NCI-H1436 treated with DMSO at 0.1 percent for 48 hours (cell line): ENCODE measurements at places on chromosomes 16 and 17.
A peak's percentile ranks its signal among the peaks of the same experiment; 100 is the strongest.

- no peak for DNase-seq
Observed at GRCh38 chr17:81537856-81538555, 9.8 kb downstream of the FSCN2 start.

DNA sequence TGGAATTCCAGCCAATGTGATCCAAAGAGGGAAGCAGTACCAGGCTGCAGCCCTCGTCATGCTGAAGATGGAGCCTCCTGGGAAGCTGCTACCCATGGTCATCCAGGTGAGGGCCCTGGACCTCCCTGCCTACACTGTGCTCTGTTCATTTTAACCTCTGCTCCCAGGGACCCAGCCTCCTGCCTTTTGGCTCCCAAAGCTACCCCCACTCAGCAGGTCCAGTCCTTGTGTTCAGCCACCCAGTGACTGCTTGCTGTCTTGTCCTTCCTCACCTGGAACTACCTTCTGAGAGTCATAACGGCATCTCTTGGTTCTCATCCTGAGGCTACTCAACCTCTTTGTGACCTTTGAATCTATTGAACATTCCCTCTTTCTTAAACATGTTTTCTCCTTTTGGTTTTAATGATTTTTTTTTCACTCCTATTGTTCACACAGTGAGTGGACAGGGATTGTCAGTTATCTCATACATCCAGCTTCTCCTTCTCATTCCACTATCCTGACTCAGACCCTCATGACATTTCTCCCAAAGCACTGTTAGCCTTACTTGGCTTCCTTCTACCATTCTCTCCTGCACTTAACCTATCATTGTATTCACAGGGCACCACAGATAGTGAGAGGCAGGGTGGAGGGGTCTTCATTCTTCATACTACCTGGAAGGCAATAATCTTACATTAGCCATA is 53.3 kb downstream of the GOSR1 start:
- no peak for DNase-seq

GRCh38 chr17:6090253-6090652 is 20.1 kb downstream of the WSCD1 start:
- DNase-seq = no peak

- DNase-seq = no peak
Observed at GRCh38 chr17:70314506-70314905, 145.2 kb downstream of the KCNJ2 start.

- no peak for DNase-seq
Observed at GRCh38 chr17:57599271-57600045, 145.6 kb downstream of the CCDC182 start.

DNA sequence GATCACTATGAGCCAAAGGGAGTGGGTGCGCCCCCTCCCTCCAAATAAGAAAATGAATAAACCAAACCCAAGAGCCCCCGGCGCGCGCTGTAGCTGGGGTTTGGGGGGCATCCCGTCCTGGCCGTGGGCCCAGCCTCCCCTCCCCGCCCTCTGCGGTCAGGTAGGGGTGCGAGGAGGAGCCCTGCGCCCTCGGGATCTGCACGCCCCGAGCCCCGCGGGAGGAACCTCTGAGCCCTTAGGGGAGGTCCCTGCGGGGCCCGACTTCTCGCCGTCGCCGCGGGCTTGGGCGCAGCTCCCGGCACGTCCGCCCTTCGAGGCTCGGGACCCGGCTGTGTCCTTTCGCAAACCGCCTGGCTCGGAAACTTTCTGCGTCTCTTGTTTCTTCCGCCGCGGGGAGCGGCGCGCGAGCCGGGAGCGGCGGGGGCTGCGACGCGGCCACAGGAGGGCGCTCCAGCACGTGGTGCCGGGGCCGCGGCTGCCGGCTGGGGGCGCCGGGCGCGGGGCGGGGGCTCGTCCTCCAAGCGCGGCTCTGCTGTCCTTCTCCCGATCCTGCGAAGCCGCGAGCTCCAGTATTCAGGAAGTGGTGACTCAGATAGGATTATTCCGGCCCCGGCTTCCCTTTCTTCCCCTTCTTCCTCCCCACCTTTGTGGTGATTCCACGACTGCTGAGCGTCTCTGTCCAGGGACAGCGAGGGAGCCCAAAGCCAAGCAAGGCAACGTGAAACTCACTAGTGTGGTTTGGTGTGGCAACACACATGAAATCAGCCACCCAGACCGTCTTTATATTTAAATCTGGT is 1.6 kb downstream of the PITPNC1 start:
- DNase-seq = peak; percentile 33

DNA sequence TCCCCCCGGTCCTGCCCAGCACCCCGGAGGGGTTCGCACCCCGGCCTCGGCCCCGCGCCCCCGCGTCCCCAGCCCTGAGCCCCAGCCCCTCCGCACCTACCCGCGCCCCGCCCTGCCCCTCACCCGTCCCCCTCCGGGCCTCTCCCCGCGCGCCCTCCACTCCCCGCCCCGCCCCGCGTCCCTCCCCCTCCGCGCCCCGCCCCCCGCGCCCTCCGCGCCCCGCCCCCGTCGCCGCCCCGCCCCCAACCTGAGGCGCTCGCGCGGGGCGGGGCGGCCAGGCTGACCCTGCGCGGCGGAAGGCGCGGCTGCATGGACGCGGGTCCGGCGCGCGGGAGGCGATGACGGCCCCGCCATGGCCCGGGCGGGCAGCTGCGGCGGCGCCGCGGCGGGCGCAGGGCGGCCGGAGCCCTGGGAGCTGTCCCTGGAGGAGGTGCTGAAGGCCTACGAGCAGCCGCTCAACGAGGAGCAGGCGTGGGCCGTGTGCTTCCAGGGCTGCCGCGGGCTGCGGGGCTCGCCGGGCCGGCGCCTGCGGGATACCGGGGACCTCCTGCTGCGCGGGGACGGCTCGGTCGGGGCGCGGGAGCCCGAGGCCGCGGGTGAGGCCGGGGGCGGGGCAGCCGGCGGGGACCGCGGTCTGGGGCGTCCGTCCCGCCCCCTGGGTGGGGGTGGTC is at the start of gene SPIRE2:
TSS of gene SPIRE2 (plus strand) at position 277 of the 671 bp plus-strand sequence. CDS start at position 353, 76 bp downstream.
- DNase-seq = no peak

GRCh38 chr16:2428051-2428783 is 1.0 kb upstream of the CCNF start:
- no peak for DNase-seq

DNA sequence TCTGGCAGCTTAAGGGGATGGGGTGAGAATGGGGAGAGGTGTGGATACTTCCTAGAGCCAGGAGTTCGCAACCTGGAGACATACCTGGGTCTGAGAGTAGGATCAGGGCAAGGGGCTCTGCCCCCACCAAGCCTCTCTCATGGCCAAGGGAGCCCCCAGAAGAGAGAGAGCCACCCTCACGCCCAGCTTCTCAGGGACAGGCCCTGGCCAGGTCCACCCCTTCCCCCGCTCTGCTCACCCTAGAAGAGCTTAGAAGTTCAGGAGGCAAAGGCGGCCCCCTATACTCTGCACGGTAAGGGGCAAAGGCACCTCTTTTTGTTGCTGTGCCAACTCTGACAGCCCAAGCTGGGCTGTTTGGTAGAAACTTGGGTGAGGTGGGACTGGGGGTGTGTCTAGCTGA is 69.3 kb upstream of the TMEM97 start:
- DNase-seq = no peak

DNA sequence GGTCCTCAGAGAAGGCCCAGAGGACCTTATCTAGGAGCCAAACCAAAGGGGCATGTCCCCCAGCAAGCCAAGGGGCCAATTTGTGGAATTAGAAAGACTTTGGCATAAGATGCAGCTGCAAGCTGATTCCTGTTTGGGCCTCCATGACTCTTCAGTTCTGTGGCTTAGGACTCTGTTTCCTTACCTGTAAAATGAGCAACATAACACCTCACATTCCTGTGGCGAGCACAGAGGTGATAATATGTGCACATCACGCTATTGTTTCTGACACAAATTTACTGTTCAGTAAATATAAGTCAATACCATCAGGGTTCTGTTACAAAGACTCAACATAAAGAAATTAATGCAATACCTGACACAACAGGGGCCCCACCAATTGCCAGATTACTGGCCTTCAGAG is 57.7 kb downstream of the CDH11 start:
- DNase-seq = no peak

DNA sequence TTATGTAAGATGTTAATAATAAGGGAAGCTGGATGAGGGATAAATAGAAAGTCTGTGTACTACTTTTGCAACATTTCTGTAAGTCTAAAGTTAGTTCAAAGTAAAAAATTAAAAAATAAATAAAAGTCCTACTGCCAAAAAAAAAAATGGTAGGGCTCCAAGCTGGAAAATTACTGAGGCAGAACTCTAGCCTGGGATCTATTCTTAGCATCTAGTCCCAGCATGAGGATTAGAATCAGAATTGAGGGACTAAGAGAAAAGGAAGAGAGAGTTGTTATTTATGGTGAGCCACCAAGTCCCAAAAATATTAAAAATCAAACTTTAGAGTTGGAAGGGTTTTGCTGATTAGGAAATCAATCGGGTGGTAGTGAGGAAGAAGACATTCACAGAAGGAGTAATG is 110.3 kb downstream of the CYB561 start:
- DNase-seq = no peak
